ENCODE measurements at places on chromosomes 16 and 17. TPM values are rescaled to one million over a fixed set of nuclear protein-coding genes. Genes with fewer than 3 reads are reported as not detected.

Gene TEX14
- under 0.01 TPM for total RNA-seq

Gene TMIGD1
- not detected for total RNA-seq

Gene CCL23
- 0.65 TPM for total RNA-seq

Gene MEFV
- not detected for total RNA-seq

Gene PRSS22
- not detected for total RNA-seq

Gene C1QTNF8
- not detected for total RNA-seq

Gene C16orf54
- total RNA-seq: not detected

Gene TTLL6
- total RNA-seq: not detected

DNA sequence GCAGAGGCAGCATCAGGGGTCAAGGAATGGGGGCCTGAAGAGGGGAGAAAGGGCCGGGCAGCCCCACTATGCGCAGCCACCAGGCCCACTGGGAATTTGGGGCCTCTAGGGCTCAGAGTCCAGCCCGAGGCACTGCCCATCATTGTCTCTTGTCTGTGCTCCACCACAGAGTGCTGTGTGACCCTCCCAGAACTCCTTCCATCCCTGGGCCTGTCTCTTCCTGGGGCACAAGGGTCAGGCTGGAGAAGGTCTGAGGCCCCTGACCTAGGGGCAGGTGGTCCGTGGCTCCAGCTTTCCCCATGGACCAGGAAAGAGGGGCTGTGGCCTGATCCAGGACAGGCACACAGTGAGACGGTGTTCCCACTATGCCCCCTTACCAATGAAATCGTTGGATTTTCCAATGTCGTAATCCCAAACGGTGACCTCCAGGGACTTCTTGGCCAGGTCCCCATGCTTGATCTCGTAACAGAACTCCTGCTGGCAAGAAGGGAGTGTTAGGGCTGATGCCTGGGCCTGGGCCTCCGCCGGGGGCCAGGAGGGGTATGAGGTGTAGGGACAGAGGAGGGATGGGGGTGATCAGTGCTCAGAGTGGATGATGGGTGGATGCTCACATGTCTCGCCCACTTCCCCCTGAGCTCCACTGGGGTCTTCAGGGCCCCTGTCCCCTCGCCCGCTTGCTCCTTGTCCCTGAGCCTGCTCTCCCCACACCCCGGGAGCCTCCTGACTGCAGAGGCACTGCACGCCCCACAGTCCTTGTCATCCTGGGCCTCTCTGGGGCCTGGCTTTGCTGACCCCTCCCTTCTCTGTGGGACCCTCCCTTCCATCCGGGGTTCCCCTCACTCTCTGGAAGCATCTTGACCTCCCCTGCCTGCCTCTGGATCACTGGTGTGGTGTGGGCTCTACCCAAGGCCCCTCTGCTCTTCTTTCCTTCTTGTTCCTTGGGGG lies 10.7 kb downstream of the SCGB1C2 start:
- no peak for DNase-seq

DNA sequence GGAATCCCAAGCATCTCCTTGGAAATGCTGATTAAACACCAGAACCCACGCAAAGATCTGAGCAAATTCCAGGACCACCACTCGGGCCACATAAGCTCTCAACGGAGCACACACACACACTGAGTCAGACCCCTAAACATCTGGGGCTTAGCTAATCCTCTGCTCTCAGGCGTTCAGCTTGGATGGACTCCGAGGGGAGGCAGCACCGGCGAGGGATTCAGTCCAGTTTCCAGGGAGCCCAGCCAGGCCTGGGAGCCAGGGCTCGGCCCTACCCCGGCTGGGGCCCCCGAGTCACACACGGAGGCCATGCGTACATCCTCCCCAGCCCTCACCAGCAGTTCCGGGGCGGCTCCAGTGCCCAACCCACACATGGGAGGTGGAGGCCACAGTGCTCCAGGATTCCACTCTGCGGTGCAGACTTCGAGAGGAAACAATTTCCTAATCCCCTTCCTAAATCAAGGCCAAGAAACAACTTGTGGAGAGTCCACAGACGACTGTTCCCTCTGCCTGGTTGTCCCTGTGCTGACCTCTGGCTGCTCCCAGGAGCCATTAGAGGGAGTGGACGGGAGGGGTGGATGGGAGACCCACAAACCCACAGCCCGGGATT lies 70.5 kb downstream of the GAS7 start:
- DNase-seq: peak; percentile 53

DNA sequence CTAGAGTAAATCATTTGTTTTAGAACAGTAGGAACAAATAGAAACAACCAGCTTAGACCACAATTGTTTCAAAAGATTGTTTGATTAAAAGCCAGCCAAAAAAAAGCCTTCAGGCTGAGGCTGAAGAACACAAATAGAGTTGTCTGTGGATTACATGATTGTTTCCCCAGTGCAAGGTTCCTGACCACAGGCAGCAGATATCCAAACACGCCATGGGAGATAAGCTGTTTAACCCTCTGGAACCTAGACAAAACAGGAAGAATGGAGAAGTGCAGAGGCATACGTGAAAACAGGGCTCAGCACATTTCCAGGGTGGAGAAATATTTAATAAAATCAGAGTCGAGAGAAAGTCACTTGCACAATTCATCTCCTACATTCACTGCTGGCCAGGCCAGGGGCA lies 21.0 kb downstream of the ATPAF2 start:
- peak; percentile 77 for DNase-seq

- no peak for DNase-seq
Measured at GRCh38 chr17:82331345-82331939, 2.1 kb downstream of the SECTM1 start.

GRCh38 chr16:10879681-10880589 lies 2.9 kb downstream of the CIITA start:
- DNase-seq: no peak

- no peak for DNase-seq
Measured at GRCh38 chr17:75566834-75567233, 20.8 kb upstream of the MYO15B start.

- DNase-seq: no peak
Measured at GRCh38 chr17:44061446-44061845, 5.0 kb downstream of the LSM12 start.

DNA sequence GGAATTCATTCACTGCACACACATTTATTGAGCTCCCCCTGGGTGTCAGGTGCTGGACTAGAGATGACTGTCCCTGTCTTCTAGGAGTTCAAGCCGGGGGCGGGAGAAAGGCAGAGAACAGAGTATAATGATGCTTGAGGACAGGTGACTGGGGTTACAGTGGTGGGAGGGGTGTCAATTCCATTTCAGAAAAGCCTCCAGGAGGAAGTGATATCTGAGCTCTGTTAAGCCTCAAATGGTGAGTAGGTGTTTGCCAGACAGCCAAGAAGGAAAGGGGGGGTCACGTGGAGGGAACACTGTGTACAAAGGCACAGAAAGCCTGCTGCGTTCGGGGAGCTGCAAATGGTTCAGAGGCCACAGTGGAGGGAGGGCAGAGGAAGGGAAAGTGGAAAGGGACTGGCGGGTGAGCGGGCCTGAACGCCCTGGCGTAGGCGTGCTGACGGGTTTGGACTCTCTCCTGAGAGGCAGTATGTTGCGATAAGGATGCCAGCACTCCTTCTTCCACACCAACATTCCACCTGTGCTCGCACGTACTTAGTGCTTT lies 9.7 kb upstream of the NXPH3 start:
- DNase-seq: no peak

GRCh38 chr16:74431516-74431915 lies 10.2 kb upstream of the CLEC18B start:
- DNase-seq: no peak

- DNase-seq: peak; percentile 91
Measured at GRCh38 chr16:86575754-86576557, 2.4 kb upstream of the FOXL1 start.

GRCh38 chr16:89607937-89608740 lies 5.3 kb upstream of the DPEP1 start:
- no peak for DNase-seq

GRCh38 chr16:86768228-86768791 lies 190.0 kb downstream of the FOXL1 start:
- DNase-seq: no peak

GRCh38 chr17:29590411-29591145 lies 1.1 kb upstream of the GIT1 start:
- no peak for DNase-seq

- no peak for DNase-seq
Measured at GRCh38 chr17:40550608-40551007, 14.7 kb downstream of the CCR7 start.

DNA sequence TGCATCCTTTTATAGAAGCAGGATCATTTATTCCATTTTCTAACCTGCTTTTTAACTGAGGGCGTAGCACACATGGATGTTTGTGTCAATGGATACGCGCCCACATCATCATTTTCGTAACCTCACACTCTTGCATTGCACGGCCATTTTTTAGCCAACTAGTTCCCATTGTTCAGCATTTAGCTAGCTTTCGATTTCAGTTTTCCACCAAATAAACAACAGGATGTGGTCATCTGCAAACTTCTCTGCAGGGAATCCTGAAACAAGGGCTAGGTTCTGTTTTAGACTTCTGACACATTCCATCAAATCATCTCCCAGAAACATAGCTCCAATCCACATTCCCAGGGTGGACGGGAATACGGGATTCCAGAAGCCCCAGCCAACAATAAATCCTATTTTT lies 6.4 kb downstream of the CYB561 start:
- peak; percentile 81 for DNase-seq

GRCh38 chr17:82309656-82310570 lies 7.5 kb downstream of the CD7 start:
- DNase-seq: no peak

DNA sequence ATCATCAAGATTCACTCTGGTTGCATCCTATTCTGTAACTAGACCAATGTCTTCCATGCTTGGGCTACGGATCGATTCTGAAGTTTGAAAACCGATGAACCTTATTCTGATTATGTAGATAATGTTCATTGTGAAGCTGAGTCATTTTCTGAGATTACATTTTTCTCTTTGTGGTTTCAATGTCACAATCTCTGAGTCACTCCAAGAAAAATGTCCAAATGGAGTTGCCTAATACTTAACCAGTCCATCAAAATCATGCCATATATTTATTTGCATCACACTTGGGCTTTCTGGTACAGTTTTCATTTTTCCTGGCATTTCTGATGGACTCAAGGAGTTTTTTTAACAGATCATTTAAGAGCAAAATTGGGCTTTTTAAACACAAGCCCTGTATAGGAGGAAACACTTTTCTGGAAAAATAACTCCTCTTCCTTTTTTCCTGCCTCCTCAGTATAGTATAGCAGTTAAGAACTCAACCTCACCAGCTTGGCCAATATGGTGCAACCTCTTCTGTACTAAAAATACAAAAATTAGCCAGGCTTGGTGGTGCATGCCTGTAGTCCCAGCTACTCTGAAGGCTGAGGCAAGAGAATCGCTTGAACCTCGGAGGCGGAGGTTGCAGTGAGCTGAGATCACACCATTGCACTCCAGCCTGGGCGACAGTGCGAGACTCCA lies 17.5 kb downstream of the CACNG3 start:
- DNase-seq: no peak

DNA sequence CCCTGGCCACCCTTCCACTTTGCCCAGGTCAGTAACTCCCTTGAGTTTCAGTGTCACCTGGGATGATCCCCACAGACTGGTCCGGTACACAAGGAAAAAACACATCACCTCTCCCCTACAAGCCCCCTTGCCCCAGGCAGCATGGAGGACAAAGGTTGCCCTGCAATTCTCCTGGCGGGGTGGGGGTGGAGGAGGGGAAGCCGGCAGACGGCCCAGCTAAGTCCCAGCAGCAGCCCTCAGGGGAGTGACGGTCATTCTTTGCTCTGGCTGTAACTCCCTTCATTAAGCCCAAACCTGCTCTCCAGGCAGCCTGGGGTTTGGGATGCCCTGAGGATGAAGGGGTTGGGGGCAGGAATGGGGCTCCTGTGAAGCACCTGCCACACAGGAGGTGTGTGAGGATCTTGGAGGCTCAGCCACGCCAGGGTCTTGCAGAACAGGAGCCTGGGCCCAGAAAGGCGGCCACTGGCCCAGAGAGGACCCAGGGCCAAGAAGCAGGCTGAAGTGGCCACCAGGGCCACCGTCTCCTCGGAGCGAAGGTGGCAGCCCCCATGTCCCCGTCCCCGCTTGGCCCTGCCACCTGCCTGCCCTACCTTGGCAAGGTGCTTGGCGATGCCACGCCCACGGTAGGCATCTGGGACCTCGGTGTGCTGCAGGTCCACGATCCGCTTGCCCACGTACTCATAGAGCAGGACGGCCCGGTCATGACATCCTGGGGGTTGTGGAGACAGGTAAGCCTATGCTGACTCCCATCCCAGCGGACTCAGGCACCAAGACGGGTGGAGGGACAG lies 9.5 kb downstream of the NATD1 start:
- no peak for DNase-seq

DNA sequence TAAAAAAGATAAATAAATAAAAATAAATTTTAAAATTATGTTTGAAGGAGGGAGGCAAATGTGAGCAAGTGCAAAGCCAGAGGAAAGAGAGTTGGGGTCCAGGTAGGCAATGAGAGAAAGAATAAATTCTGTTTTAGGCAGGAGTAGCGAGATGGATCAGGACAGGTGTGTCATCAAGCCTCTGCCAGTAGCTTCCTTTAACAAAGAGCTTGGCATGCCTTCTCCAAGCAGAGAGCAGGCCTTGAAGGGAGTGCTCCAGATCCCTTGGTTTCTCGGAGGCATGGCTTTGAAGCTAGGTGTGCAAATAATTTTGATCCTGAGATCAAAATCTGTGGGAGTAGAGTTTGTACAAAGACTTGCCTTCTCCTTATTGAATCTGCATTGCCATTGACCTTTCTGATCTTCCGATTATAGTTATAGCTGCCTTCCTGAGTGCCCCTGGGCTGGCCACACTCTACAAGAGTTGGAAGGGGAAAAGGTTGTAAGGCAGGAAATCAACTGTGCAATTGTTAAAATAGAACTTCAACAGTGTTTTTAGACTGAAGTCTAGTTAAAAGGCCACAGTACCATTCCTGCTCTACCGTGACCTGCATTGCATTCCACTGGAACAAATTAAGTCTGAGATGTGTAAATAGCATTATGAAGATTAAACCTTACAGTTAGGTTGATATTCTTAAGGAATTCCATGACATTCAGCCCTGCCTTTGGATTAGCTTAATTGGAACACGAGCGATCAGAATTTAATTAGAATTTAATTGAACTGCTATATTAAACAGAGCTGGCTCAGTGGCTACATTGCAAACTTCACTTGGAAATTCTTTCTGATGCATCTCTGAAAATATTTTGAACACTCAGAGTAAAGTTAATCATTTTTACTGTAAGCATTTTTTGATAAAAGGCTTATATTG lies 33.7 kb downstream of the IQCK start:
- no peak for DNase-seq

DNA sequence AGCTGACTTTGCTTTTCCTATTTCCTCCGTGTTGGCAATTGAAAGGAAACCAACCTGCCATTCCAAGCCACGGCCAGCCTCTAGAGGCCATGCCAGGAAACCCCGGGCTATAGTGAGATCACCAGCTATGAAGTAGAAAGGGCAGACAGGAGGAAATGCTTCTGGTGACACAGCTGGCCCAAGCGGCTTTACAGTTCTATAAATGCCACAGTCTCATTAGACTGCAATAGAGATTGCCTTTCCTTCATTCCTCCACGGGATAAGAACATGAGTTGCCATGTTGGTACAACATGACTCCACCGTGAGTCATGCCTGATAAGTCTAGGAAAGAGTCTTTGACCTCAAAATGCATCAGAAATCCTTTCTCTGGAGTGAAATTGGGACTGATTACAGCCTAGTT lies 384.9 kb downstream of the GRIN2A start:
- peak; percentile 16 for DNase-seq

GRCh38 chr17:49557312-49558024 lies 18.2 kb upstream of the NXPH3 start:
- DNase-seq: peak; percentile 67

- no peak for DNase-seq
Measured at GRCh38 chr16:65601781-65602180, 479.9 kb upstream of the CDH11 start.
